ENCODE measurements at places on chromosomes 7 and 10.

- DNase-seq: peak; percentile 74
Observed at GRCh38 chr7:151382079-151382885, 27.6 kb downstream of the WDR86 start.

GRCh38 chr10:57846307-57847065 lies 421.2 kb downstream of the IPMK start:
- no peak for DNase-seq

- no peak for DNase-seq
Observed at GRCh38 chr7:150626696-150627095, 5.5 kb downstream of the GIMAP6 start.

GRCh38 chr10:47409171-47409865 lies 25.2 kb upstream of the ZNF488 start:
- DNase-seq: no peak

- no peak for DNase-seq
Observed at GRCh38 chr7:20307901-20308300, 22.8 kb upstream of the ITGB8 start.

DNA sequence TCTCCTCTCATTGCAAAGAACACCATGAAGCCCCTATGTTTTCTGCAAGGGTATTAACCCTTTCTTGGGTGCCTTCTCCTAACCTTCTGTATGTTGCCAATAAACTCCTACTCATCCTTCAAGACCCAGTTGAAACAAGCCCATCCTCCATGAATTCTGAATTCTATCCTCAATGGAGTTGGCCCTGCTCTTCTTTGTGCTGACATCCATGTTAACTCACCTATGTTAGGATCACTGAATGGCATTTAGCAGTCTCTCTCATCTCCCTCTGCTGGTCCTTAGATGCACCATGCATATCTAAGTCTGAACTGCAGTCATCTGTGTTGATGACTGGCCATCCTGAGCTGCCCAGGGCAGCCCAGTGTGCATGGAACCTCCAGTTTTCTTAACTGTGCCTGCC lies 129.8 kb downstream of the BUB3 start:
- no peak for DNase-seq

DNA sequence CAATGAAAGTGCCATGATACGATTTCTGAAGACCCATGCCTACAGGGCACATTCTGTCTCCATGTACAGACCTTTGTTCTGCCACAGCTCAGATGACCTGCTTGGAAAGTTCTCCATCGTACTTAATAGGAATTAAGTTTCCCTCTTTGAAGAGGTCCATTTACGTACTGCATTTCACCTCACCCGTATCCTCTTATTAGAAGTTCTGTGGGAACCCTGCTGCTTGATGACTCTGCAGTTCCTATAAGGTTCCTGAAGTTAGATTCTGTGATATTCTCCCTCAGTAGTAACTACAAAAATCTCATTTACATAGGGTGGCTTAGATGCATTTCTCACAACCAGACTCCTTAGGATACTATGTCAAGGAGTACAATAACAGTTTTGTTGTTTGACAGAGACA lies 50.9 kb downstream of the MINDY3 start:
- no peak for DNase-seq

DNA sequence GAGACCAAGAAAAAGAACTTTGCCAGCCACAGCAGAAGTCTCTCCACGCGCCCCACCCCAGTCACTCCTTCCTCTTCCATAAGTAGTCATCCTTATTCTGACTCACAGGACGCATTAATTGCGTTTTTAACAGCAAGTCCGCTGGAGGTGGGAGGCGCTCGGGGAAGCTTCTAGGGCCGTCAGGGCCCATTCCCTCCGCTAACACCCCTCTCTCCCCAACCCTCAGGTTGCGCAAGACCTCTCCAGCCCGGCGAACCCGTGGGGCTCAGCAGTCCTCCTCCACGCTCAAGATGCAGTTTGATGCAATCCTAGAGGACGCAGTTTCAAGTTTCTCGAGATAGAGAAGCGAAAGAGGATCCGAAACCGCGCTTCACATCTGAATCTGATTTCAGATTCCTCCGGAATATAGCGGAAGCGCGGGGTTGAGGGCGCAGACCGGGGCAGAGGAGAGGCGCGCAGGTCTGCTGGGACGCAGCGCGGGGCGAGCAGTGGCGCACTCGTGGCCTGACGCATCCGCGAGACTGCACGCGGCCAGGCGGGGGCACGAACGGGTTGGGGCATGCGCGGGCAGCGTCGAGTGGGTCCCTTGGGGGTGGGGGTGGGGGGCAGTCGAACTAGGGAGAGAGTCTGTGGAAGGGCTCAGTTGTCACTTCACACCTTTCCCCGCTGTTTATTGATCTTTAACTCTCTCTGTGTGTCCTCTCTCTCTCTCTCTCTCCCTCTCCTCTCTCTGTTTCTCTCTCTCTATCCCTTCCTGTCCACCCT lies 37.8 kb upstream of the PSAP start:
- DNase-seq: no peak

GRCh38 chr7:18228686-18229085 lies 201.0 kb upstream of the PRPS1L1 start:
- DNase-seq: no peak

- DNase-seq: no peak
Observed at GRCh38 chr7:37391791-37392672, 56.6 kb downstream of the ELMO1 start.

GRCh38 chr7:132162556-132163144 lies 413.6 kb downstream of the PLXNA4 start:
- no peak for DNase-seq

DNA sequence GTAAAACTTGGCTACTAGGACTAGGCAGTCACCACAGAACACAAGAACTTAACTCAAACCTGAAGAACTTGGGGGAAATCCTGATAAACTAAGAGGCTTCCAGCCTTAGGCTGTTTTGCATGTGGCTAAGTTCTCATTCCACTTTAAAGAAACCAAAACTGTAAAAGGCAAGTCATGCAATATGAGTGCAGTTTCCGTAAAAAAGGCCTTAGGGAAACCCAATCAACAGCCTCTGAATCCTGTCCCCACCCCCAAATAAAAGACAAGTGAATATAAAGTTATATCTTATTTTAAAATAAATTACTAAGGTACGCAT lies 95.1 kb downstream of the USP6NL start:
- no peak for DNase-seq

- no peak for DNase-seq
Observed at GRCh38 chr7:55457801-55458200, 92.7 kb downstream of the LANCL2 start.

- DNase-seq: no peak
Observed at GRCh38 chr7:104653825-104654401, 325.5 kb downstream of the LHFPL3 start.

Data from T-helper 22 cell (primary cell).